ENCODE measurements at places on chromosomes 5 and 9. TPM values are rescaled to one million over a fixed set of nuclear protein-coding genes. Genes with fewer than 3 reads are reported as not detected.

The NIM1K gene
- total RNA-seq: not detected

The SAPCD2 gene
- 28.1 TPM for total RNA-seq

The LCN9 gene
- not detected for total RNA-seq

The SRA1 gene
- 32.2 TPM for total RNA-seq

The NR2F1-AS1 gene
- total RNA-seq: 7.9 TPM

The BOD1 gene
- 55.8 TPM for total RNA-seq

The NMUR2 gene
- total RNA-seq: not detected

The PCDH12 gene
- 17.1 TPM for total RNA-seq

The SLC12A7 gene
- 19.8 TPM for total RNA-seq

The IFNK gene
- not detected for total RNA-seq

The CYSRT1 gene
- total RNA-seq: 0.20 TPM

The NPR3 gene
- total RNA-seq: 0.05 TPM

The HMMR gene
- 43.2 TPM for total RNA-seq

The ECM2 gene
- not detected for total RNA-seq
